ENCODE measurements at places on chromosomes 4 and X.

DNA sequence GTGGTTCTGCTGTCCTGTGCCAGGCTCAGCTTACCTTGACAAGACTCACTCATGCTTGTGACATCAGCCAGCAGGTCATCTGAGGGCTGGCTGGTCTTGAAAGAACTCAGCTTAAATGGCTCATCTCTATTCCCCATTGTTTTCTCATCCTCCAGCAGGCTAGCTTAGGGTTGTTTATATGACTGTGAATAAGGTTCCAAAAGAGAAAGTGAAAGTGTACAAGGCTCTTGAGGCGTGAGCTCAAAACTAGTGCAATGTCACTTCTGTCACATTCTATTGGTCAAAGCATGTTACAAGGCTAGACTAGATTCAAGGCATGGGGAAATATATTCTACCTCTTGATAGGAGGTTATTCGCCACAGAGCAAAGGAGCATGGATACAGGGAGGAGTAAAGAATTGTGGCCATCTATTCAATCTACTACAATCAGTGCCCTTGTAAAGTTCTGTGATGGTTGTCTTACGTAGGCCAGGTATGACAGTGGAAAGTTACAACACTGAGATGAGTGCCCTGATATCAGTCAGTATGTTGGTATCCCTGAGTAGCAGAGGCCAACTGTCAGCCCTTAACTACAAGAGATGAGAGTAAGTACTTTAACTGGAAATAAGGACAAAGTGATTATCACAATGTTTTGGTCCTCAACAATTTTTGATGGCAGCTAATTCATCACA, 19.8 kb upstream of the TMLHE start:
- DNase-seq, result no peak

GRCh38 chrX:24981030-24981429, 34.7 kb downstream of the ARX start:
- DNase-seq, result no peak

GRCh38 chrX:22338740-22339139, 66.0 kb downstream of the CBLL2 start:
- no peak for DNase-seq

DNA sequence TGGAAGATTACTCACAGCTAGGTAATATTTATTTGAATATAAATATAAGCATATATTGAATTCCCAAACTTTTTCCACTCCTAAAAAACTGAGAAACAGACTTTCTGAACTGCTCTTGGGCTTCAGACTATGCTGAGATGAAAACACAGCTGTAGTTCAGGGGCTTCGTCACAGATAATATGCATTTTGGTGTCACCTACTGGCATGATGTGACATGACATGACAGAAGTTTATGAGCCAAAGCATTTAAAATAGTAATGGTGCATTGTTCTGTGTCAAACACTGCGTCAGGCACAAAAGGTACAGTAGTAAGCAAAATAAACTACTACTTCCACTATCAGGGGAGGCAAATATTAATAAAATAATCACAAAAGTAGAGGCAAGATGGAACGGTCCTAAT, 171.3 kb downstream of the BTC start:
- peak; percentile 32 for DNase-seq

GRCh38 chr4:33746979-33747378, 2497.3 kb downstream of the ARAP2 start:
- no peak for DNase-seq

DNA sequence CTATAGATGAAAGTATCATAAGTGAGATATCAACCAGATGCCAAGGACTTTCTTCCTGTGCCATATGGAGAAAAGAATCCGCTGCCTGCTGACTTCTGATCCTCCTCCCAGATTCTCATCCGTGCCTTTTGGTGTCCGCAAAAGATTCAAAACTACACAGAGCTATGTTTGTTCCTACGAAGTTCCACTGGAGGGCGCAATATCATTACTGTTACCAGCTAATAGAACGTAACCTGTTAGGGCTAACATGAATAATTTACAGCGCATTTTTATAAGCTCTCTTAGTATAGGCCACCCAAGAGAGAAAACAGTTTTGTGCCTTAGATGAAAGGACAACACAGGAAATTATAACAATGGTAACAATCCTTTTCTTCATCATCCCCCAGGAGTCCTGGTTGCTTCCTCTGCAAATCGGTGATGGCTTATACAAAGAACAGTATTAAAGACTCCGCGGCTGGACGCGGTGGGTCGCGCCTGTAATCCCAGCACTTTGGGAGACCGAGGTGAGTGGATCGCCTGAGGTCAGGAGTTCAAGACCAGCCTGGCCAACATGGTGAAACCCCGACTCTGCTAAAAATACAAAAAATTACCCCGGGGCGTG, 22.8 kb upstream of the CENPVL3 start:
- peak; percentile 45 for DNase-seq

DNA sequence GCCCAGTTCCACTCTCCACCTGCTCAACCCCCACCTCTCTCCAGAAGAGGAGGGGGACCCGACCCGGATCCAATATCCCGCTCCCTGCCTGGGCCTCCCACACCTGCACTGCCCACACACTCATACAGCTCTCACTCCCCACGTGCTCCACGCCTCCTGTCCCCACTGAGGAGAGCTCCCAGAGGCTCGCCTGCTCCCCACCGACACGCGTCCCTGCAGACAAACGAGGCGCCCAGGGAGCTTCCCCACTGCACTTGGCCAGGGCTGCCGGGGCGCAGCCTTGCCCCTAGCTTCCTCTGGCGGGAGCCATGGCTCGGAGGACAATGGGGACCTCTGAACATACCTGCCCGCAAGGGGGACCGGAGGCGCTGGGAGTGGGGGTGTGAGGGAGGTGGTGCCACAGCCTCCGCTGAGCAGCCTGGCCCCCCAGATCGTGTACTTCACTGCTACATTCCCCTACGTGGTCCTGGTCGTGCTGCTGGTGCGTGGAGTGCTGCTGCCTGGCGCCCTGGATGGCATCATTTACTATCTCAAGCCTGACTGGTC, 5.0 kb downstream of the SLC6A8 start:
- no peak for DNase-seq

DNA sequence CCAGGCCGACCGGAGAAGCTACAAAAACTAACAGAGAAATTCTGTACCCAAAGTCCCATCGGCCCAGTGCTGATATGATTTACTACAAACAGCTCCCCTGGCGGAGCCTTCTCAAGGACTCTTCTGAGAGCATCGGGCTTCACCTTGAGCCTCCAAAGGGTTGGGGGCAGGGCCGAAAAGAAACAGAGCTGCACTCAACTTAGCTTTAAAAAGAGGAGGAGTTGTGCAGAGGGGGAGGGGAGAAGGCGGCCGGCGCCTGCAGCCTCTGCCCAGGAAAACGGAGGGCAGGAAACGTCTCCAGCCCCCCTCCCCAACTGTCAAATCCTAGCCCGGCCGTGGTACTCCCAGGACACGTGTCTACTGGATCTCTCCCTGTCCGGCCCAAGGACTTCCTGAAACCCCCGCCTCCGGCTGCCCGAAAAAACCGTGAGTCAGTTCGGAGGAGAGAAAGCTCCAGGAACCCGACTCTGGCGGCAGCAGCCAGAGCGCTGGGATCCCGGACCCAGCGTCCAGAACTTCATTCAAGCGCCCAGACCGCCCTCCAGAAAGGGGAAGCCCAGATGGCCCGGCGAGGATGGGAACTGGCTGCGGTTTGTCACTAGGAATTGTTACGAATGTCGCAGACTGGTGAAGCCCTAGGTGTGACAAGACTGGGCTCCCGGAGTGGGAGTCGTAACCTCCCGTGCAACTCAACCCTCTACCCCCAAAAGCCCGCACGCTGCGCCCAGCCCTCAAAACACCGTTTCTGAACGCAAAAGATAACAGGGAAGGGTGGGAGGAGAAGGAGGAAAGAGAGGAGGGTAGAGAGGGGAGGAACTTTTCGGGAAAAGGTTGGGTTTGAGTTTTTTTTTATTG, 973 bp downstream of the ADAMTS3 start:
- peak; percentile 54 for DNase-seq

DNA sequence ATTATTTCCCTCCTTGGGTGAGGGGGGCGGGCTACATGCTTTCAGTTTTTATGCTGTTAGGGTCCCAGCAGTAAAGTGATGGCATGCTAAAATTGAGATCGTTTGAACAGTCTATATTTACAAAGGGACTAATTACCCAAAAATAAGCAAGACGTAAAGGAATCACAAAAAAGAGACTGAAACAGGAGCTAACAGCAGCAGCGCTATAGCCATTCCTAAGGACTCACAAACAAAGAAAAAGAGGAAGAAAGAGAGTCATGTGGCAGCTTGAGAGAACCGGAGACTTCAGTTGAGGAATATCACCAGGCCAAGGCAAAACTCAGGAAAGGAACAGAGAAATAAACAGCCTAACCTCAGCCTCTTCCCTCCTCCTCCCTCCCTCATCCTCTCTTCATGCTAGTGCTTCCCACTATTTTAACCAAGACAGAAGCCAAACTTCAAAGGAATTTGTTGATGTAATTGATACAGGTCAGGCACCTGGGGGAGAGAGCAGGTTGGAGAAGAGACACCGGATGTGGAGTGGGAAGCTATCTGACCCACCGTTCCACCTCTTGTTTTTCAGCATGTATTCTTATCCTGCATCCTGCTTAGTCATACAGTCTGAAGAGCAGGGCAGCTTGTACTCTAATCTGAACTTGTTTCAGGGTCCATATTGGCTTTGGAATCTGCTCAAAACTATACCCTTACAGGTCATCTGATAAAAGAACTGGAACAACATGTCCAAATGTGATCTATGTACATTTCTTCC, 383.7 kb downstream of the NAF1 start:
- DNase-seq, result no peak

DNA sequence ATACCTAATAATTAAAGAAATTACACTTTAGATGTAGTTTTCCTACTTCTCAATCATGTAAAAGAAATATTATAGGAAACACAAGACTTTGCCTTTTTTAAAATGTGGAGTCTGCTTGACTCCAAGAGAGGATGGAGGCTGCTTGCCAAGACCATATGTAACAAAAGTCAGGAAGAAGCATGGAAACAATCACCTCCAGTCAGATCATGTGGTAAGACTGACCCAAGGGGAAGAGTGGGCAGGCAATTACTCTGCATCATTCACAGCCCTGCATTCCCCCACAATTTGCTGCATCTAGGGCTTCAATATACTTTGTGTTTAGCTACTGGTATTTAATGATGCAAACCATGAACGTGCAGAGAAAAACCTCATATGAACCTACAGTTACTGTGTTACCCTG, 78.0 kb upstream of the RXFP1 start:
- no peak for DNase-seq

- no peak for DNase-seq
Measured at GRCh38 chr4:106478152-106478551, 109.6 kb upstream of the GIMD1 start.

DNA sequence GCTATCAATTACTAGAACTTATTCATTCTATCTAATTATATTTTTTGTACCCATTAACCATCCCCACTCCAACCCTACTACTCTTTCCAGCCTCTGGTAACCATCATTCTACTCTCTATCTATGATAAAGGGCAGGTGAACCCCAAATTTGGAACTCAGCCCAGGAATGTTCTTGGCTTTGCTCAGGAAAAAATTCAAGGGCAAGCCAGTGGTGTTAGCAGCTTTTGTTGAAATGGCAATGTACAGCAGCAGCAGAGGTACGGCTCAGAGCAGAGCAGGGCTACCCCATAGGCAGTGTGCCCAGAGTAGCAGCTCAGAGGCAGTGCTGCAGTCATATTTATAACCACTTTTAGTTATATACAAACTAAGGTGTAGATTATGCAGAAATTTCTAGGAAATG, 138.2 kb downstream of the RNF150 start:
- no peak for DNase-seq

DNA sequence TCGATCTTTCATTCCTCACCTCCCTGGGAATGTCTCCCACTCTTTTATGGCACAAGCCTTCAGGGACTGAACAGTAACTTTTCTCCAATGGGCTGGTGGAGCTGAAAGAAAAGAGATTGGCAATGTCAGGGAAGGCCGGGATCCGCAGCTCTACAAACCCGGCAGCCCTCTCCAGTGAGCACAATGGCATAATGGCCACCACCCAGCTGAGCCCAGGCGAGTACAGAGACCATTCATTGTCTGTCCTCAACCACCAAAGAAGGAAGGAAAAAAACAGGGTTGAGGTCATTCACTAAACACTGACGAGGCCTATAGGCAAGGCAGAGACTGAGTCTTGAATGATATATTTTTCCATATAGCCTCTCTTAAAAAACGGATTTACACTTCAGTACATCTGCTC, 3.6 kb downstream of the GEMIN8 start:
- DNase-seq, result no peak

DNA sequence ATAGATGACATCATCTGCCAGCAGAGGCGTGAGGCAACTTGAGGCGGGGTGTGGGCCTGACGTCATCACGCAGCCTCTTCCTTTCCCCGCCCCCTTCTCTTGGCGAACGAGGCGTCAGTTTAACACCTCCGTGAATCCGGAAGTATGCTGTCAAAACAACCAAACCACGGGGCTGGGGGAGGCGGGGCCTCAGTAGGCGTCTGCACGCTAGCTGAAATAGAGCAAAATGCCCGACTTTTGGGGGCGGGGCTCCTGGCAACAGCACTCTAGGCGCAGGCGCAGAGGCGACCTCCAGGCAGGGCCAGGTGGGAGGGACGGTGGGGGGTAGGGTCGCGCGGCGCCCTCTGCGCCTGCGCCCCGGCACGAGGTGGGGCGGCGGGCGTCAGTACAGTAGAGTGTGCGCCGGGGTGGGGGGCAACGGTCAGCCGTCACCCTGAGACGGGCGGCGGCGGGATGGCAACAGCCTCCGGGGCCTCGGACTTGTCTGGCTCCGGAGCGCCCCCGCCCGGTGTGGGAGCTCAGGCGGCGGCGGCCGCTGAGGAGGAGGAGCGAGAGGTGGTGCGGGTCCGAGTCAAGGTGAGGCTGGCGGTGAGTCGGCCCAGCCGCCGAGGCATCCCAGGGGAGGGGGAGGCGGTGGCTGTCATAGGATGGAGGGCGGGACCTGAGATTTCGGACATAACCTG, at the start of gene TBC1D25:
TBC1D25 (plus strand) TSS at position 370 of the 683 bp plus-strand sequence; CDS start at position 454, 84 bp downstream.
- peak; percentile 88 for DNase-seq

DNA sequence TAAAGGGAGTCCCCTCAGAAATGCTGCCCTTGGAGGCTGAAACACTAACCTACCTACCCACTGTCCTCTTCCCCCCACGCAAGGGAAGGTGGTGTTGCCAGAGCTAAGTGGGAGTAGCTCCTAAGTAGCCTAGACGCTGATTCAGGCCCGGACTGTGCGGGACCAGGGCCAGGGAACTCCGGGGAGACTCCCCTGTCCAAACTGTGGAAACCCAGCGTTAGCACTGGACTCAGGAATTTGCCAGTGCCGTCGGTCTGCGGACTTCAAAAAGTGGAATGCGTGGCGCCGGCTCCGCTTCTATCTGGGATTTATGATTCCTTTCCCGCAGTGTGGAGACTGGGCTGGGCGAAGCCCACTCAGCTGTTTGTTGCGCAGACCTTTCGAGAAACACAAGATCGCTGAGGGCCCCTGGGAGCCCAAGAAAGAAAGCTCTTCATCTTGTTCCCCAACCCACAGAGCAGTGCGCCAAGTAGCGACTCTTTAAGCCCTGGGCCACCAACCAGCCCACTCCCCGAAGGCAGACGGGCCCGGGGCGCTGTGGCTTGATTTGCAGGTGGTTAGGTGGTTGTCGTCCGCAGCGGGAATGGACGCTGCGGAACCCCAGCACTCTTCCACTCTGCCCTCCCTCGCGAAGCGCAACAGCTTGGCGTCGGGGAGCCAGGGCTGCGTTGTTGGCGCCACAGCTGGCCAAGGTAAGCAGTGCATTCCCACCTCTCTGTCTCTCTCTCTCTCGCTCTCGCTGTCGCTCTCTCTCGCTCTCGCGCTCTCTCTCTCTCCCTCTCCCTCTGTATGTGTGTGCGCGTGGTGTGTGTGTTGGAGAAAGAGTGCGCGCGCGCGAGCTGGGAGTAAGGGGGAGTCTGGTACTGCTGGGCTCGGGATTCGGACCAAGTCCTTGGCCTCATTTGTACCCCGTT, 2.0 kb downstream of the TMEM255A start:
- DNase-seq, result peak; percentile 58
